ENCODE measurements at places on chromosomes 2 and 18.
A peak's percentile ranks its signal among the peaks of the same experiment; 100 is the strongest.

- DNase-seq = no peak
Measured at GRCh38 chr2:189113963-189114362, 65.6 kb downstream of the COL5A2 start.

DNA sequence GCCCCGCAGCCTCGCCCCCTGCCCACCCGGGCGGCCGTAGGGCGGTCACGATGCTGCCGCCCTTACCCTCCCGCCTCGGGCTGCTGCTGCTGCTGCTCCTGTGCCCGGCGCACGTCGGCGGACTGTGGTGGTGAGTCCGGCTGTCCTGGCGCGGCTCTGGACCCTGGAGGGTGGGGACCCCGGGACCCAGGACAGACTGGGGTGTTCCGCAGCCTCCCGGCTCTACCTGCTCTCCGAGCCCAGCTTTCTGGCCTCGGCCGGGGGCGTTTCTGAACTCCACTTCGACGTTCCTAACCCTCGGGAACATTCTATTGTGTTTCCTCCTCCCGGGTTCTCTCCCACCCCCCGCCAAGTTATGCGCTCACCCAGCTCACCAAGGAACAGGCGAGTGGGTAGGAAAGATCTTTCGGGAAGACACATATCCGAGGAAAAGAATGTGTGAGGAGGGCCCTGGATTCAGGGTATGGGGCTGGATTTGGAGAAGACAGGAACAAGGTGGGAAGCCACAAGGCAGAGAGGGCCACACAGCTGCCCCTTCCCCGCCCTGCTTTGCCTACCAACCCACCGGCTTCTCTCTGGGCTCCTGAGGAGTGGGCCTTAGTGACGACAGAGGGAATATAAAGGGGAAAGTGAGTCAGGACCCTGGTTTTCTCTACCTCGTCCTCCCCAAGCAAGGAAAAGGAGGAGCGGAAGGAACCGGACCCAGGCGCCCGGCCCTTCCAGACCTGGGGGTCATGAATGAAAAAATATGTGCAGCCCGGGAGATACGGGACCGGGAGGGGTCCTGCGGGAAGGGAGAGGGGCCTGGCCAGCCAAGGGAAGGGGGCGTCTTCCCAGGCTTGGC, 605 bp downstream of the WNT6 start:
- no peak for DNase-seq

GRCh38 chr2:165745916-165746315, 48.1 kb downstream of the GALNT3 start:
- DNase-seq = peak; percentile 83

- DNase-seq = peak; percentile 67
Measured at GRCh38 chr2:162890690-162891311, 52.2 kb upstream of the KCNH7 start.

DNA sequence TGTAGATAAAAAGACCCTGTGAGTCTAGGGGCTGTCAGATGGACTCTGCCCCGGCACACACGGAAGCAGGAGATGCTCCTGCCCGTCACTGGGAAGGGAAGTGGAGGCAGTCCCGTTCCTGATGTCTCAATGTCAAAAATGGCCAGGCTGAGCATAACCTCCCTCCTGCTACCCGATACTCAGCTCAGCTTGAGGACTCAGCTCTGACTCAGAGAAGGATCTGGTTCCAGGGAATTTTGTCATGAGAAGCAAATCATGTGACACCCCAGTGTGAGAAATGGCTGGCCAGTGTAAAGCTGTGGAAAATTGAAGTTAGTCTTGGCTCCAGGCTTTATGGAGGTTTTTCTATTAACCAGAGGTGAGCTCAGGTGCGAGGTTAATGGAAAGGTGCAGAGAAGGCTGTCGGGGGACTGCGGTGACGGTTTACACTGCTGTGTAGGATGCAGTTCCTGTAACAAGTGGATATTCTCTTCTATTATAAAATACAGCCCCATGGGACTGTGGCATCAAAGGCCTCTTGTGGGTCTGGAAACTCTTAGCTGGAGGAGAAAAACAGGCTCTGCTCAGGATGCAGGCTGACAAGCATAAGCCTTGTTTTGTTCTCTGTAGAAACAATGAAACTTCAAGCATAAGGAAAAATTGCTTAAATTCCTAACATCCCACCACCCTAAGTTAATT, 24.7 kb upstream of the AGAP1 start:
- DNase-seq = peak; percentile 91

GRCh38 chr2:26590508-26590907, 50.7 kb downstream of the CIB4 start:
- DNase-seq = no peak

- no peak for DNase-seq
Measured at GRCh38 chr2:119377993-119378345, 11.2 kb downstream of the DBI start.

DNA sequence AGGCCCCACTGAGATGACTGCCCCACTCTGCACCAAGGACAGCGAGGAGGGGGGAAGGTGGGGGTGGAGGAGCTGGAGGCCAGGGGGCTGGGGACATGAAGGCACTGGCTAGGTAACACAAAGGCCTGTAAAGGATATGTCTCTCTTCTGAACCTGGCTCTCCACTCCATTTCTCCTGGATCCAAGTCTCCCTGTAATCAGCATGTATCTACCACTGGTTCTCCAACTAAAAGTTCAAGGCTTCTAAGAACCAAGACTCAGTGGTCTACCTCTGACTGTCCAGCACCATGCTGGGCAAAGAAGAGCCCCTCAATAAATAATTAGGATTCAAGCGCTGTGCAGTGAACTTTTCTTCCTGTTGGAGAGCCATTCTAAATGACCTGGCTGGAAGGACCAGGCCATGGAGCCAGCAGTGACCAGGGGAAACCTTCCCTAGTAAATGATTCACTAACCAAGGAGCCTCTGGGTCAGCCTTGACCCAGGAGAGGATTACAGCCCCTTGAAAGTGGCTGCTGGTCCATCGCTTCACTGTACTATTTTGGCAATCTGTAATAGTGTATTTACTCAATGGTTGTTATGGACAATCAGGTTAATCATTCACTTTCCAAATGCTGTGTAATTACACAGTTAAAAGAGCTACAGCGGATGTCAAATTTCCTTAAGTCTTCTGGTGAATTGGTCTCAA, 73.2 kb downstream of the BCL11A start:
- DNase-seq = no peak

DNA sequence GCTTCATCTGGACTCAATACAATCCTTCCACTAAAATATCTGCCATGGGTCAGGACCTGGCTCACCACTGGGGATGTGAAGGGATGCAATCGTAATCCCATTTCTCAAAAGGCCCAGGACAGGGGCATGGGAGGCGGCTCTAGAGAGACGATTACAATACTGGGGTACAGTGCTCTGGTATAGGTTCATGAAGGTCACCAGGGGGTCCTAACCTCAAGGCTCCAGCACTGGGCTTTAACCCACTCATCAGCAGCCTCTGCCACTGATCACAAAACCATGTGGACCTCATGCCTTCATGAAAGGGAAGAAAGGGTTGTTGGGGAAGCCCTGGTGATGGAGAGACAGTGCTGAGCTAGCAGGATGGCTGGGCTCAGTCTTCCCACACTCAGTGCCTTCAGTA, 48.8 kb downstream of the ADD2 start:
- DNase-seq = no peak

GRCh38 chr2:224982910-224983711, 59.2 kb downstream of the DOCK10 start:
- peak; percentile 80 for DNase-seq

GRCh38 chr2:106332054-106332453, 136.2 kb downstream of the RGPD3 start:
- no peak for DNase-seq

DNA sequence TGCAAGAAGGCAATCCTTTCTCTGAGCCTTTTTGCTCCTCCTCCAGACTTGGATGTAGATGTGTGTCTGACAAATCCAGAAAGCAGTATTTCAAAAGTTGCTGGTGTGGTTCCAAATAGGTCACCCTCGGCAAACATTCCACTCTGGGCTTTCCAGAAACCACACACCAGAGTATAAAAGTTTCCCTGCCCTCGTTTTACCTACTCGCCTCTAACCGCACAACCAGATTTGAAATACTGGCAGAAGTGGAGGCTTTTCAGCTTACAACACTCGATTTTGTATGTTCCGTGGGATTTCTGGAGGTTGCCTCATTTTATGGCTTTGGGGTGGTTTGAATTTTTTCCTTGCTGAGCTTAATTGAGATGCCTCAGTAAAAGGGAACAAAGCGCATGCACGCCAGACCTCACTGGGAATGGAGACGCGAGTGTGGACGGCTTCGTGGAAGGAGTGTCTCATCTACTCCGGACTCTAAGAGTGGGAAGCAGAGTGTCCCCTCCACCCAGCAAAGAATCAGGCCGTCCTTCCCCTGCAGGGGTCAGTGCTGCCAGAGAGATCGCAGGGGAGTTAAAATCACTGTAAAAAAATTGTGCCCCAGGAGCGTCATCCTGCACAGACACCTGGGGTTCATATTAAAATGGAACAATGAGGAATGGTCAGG, 44.0 kb upstream of the RPL31 start:
- peak; percentile 94 for DNase-seq

DNA sequence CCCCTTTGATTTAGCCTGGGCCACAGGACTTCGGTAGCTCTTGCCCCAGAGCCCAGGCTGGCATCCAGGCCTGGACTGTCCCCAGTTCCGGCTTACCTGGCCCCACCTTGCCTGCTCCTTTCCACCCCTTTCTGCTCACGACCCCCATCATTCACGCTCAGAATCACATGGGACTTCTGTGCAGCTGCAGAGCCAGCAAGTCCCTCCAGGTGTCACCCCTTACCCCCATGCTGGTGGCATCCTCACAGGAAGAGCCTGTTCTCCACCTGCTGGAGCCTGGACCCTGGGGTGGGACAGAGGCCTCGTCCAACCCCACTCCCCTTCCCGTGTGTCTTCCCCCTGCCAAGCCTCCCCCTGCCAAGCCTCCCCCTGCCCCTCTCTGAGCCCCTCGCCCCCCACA, 7.9 kb upstream of the KCNIP3 start:
- DNase-seq = no peak

DNA sequence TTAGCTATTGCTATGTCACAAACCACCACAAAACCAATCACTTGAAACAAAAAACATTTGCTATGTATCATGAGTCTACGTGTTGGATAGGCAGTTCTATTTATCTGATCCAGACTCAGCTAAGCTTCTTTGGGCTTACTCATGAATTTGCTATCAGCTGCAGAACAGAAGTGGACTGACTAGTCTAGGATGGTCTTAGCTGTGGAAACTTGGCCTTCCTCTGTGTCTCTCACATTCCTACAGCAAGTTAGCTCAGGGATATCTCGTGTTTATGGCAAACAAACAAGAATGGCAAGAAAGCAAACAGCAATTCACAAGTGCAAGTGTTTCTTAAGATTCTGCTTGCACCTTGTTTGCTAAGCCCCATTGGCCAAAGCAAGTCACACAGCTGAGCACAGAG, 288.0 kb upstream of the TNP1 start:
- DNase-seq = no peak

GRCh38 chr2:95208106-95208505, 785 bp downstream of the ZNF892 start:
- peak; percentile 6 for DNase-seq

DNA sequence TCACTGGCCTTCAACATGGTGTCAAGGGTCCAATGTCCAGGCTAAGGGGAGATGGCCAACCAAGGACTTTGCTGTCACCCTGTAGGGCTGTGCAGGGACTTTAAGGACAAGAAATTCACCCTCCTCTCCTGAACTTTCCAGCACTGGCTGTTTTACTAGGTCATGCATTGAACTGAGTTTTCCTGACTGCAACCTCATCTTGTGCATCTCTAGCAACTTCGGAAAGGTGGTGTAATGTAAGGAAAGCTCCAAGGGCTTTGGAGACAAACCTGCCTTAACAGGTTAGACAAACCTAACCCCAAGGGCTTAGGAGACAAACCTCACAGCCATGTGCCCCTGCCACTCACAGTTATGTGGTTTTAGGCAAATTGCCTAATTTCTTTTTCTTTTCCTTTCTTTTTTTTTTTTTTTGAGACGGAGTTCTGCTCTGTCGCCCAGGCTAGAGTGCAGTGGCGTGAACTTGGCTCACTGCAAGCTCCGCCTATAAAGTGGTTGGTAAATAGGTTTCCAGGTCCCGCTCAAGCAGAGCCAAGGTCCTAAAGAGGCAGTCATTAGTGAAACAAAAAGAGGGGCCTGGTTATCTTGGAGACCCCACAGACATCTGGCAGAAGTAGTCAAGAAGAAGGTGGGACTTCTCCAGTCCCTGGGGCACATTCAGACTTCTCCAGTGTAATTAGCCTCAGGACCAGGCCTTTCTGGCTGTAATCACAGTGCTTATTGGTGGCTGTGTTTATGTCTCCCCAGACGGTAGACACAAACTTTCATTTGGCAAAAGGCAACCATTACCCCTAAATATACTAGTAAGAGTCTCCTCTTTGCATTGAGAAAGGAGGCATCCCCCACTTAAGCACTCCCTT, 37.6 kb upstream of the PMAIP1 start:
- no peak for DNase-seq

- DNase-seq = no peak
Measured at GRCh38 chr2:129812071-129812470, 167.4 kb upstream of the RAB6C start.

DNA sequence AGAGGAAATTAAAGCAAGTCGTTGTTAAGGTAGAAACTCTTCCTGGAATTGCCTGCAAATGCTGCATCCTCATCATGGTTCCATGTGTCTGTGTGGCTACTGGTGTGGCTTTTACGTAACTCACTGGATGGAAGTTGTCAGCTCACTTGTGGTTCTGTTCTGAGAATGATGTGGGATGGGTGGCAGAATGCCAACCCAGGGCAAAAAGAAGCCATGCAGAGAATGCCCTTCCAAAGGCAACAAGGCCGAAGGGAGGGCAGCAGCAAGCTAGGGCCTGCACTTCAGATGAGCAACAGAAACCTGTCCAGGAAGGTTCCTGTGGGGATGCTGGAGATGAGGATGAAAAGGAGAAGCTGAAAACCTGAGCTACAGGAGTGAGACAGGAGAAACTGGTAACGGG, 10.4 kb upstream of the NAPG start:
- DNase-seq = no peak

GRCh38 chr2:111058264-111058663, 62.5 kb upstream of the BCL2L11 start:
- DNase-seq = no peak

DNA sequence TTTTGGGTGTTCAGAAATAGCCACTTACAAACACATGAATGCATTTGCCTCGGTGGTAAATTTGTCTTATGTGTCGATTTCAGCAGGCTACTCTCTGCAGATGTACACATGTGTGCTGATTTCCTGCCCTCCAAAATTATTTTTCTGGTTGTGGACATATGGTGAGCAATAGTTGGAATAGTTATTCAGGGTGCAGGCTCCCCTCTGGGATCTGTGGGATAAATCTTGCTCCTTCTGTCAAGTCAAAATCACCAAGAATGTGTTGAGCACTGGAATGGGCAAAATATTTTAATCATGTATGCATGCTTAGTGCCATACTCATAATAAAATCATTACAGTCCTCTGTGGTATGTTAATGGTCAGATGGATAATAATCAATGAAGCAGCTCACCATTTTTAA, 684.5 kb downstream of the BCL11A start:
- no peak for DNase-seq

- DNase-seq = peak; percentile 47
Measured at GRCh38 chr2:189015359-189015758, 41.2 kb downstream of the COL3A1 start.

All from fibroblast of lung (primary cell).